ENCODE measurements at places on chromosomes 13 and 19.

DNA sequence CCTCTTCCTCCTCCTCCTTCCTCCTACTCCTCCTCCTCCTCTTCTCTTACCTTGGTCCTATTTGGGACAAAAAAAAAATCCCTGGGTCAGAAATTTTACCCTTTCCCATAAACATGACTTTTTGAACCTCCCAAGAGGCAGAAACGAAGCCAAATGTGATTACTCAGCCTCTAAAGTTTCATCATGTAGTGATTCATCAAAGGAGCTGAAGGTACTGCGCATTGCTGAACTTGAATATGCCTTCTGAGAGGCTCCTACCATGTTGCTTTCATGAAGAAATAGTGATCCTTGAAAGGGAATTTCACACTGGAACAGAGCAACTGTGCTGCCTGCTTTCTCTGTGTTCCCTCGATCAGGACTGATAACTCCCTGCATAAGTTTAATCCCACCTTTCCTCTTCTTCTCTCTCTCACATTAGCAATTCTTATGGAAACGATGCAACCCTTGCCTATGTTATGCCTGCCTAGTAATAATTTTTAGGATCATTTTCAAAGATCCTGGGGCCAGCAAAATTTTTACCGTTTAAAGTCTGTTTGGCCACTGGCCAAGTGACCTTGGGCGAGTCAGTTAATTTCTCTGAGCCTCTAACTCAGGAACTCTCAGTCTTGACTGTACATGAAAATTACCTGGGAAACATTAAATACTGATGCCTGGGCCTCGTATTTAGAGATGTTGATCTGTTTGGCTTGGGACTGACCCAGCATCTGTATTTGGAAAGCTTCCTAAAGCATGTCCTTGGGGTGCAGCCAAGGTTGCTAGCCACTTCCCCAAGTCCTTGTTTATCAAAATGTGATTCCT lies 149.5 kb downstream of the DCT start:
- DNase-seq, result no peak

GRCh38 chr13:77599351-77599750 lies 63.8 kb downstream of the SCEL start:
- no peak for DNase-seq

DNA sequence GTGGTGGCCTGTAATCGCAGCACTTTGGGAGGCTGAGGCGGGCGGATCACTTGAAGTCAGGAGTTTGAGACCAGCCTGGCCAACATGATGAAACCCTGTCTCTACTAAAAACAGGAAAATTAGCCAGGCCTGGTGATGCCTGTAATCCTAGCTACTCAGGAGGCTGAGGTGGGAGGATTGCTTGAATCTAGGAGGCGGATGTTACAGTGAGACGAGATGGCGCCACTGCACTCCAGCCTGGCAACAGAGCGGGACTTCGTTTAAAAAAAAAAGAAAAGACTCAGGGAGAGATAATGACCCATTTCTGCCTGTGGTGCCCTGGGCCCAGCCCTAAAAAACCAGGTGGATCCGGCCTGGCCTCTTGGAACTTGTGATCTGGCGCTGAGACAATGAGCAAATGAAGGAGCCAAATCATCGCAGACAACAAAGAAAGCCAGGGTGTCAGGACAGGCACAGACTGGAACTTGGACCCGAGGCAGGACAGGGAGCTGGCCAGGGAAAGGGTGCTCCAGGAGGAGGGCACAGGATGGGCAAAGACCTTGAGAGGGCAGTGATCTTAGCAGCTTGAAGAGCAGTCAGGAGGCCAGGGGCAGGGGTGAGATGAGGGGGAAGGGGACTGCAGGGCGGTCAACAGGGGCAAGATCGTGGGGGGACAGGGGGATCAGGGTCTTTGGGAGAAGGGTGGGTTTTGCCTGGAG lies 962 bp upstream of the JAK3 start:
- DNase-seq, result no peak

- no peak for DNase-seq
Observed at GRCh38 chr13:62320129-62321108, 904.8 kb upstream of the PCDH20 start.

- DNase-seq, result no peak
Observed at GRCh38 chr19:13844130-13844631, 32.8 kb upstream of the NANOS3 start.

DNA sequence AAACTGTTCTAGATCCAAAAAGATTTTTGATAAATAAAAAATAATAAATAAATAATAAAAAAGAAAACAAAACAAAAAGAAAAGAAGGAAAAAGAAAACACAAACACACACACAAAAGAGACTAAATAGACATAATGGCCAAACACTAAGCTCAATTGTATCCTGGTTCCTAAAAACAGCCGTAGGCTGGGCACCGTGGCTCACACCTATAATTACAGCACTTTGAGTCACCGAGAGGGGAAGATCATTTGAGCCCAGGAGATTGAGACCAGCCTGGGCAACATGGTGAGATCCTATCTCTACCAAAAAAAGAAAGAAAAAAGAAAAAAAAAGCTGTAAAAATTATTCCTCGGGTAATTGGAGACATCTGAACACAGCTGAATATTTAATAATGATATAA lies 8.9 kb downstream of the ETHE1 start:
- DNase-seq, result no peak

DNA sequence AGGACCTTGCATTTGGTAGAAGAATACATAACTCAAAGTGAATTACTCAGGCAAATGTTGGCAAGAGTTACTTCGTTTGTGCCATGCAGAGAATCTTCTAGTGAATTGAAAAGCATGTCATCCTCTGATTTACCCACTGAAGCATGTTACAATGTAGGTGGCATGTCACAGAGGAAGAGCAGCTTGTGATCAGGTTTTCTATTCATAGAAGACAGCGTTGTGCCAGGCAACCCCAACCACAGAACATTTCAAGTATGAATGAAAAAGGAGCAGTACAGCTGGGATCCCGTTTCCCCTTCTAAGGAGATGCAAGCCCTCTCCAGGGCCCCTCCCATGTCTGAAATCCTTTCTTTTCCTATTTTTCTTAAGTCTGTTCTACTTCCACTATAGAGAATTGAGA lies 6.0 kb upstream of the KATNAL1 start:
- DNase-seq, result no peak

- no peak for DNase-seq
Observed at GRCh38 chr19:16829010-16829821, at the start of gene SIN3B. Gene SIN3B (plus strand): TSS chr19:16829398. CDS start chr19:16829421, 23 bp downstream.

GRCh38 chr13:48494874-48495273 lies 38.0 kb downstream of the RCBTB2 start:
- no peak for DNase-seq

DNA sequence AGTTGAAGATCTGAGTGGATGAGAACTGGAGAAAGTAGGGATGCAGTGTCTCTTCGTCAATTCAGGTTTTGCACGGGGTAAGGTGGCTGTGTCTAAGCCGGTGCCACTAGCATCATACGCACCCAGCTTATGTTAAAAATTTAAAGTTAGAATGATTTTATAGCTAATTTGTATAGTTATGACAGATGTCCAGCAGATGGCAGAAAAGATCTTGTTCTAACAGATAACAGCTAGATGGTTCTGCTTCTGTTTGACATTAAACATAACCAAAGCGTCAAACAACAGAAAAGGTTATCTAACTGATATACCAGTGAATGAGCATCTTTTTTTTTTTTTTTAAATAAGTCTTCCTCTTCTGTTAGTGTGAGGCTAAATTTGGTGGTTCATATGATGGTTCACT lies 18.8 kb upstream of the EDDM13 start:
- DNase-seq, result no peak

- DNase-seq, result no peak
Observed at GRCh38 chr13:35957996-35958395, 173.2 kb downstream of the DCLK1 start.

GRCh38 chr13:27171244-27171826 lies at the start of gene USP12:
Gene USP12 (minus strand): TSS chr13:27171811. CDS start chr13:27171639, 172 bp downstream.
- no peak for DNase-seq

DNA sequence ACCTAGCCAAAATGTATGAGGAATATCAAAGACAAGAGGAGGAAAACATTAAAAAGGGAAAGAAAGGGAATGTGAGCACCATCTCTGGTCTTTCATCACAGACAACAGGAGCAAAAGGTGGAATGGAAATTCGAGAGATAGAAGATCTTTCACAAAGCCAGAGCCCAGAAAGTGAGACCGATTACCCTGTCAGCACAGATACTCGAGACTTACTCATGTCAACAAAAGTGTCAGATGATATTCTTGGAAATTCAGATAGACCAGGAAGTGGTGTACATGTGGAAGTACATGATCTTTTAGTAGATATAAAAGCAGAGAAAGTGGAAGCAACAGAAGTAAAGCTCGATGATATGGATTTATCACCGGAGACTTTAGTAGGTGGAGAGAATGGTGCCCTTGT lies 217.0 kb downstream of the NBEA start:
- DNase-seq, result no peak

DNA sequence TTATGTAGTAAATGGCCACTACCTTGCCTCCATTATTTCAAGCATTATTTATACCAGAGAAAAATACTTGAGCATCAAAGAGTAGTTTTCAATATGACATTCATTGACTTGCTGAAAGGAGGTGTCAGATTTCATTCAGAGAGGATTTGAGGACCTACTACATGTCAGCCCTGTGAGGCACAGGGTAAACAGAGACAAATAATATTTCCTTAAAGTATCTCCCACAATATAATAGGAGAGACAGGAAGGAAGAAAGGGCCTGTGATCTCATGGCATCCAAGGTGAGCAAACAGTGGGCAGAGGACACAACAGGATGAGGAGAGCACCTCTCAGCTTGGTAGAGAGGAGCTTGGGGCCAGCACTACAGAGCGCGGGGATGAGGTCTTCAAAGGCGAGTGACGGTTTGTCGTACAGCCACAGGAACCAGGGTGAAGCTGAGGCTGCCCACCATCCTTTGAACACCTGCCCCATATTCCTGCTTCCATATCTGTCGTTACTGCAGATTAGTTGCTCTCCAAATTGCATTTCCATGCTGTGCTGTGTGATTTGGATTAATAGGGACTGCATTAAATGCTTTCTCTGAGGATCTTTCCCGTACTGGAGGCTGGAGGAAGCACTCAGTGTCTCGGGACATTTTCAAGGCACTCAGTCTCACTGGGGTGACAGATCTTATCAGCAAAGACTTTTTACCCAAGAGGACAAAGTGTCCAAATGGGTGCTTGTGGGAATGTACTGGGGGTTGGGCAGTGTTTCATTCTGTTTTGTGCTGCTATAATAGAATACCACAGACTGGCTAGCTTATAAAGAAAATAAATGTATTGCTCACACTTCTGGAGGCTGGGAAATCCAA lies 59.2 kb downstream of the GJA3 start:
- DNase-seq, result no peak

DNA sequence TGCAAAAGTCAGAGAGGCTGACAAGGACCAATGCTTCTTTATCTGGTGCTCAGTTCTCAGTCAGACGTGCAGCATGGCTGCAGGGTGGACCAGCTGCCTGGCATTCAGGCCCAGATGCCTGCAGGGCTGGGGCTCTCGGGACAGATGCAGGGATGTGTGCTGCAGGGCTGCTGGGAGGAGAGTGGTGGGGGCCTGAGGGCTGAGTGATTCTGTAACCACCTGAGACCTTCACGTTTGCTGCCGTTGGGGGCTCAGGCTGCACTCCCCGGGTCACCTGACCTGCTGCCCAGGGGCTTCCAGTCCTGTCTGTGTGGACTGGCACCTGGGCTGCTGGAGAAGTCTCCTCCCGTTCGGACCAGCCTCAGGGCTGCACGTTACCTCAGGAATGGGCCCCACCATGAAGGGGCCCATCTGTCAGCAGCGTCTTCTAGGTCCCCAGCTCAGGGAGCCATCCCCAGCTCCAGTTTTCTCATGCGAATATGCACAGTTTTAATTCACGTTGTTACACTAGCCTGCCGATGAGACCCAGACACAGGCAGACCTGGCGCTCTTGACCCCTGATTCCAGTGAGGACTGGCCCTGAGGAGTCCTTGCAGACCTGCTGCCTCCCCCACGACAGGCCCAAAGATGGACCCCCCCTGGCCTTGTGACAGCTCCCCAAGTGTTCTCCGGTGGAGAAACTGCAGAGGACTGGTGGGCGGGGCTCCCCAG lies 16.9 kb downstream of the KCTD15 start:
- no peak for DNase-seq

DNA sequence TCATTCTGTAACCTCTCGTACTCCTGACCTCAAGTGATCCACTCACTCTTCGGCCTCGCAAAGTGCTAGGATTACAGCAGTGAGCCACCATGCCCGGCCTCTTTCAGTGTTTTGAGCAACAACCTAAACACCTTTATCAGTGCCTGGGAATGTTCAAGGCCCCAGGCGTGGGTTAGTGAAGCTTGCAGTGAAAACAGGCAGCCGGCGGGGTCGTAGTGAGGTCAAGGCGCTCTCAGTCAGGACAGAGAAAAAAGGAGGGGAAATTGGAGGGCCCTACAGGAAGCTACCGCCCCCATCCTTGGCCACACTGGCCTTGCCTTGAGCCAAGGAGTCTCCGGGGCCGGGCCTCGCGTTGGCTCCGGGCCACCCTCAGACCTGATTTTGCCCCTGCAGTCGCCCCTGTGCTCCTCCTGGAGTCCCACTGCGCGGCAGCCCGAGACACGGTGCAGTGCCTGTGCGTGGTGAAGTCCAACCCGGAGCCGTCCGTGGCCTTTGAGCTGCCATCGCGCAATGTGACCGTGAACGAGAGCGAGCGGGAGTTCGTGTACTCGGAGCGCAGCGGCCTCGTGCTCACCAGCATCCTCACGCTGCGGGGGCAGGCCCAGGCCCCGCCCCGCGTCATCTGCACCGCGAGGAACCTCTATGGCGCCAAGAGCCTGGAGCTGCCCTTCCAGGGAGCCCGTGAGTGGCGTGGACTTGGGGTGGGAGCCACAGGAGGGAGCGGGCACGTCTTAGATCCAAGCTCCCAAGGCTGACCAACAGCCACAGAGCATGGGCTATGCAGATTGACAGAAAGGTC lies 17.7 kb downstream of the MAG start:
- DNase-seq, result no peak

- no peak for DNase-seq
Observed at GRCh38 chr19:38093154-38093553, 130.9 kb downstream of the DPF1 start.

GRCh38 chr19:280541-281009 lies 10.6 kb downstream of the PLPP2 start:
- peak; percentile 46 for DNase-seq

GRCh38 chr13:27976362-27977091 lies 7.4 kb upstream of the CDX2 start:
- DNase-seq, result no peak

GRCh38 chr13:62209529-62209928 lies 793.9 kb upstream of the PCDH20 start:
- DNase-seq, result no peak
